Umbilical cord (tissue), 2 donors: ENCODE measurements at places on chromosomes 3 and 15. TPM values are rescaled to one million over a fixed set of nuclear protein-coding genes. Genes with fewer than 3 reads are reported as not detected.

DNA sequence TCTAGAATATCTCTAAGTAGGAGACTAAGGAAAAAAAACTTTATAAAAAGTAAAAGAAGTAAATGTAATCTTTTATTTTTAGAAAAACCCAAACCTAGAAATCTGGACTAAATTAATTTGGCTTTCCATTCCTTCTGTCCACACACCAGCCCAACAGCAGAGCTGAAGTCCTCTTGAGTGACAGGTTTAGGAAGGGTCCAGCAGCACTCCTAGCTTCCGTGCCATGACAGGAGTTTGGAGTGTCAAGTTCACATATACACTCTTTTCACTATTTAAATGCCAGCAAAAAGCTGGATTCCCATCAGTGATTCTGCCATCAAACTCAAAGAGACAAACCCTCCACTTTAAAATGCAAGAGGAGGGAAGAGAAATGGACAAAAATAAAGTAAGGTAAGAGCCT is 13.1 kb downstream of the PROK2 start:
- no peak for DNase-seq

DNA sequence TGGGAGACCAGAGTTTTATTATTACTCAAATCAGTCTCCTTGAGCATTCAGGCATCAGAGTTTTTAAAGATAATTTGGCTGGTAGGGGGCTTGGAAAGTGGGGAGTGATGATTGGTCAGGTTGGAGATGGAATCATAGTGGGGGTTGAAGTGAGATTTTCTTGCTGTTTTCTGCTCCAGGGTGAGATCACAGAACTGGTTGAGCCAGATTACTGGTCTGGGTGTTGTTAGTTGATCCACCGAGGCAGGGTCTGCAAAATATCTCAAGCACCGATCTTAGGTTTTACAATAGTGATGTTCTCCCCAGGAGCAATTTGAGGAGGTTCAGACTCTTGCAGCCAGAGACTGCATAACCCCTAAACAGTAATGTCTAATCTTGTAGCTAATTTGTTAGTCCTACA is 141.0 kb downstream of the OTOL1 start:
- DNase-seq: peak; percentile 24

GRCh38 chr3:49831341-49831740 is 17.6 kb upstream of the UBA7 start:
- DNase-seq: no peak

DNA sequence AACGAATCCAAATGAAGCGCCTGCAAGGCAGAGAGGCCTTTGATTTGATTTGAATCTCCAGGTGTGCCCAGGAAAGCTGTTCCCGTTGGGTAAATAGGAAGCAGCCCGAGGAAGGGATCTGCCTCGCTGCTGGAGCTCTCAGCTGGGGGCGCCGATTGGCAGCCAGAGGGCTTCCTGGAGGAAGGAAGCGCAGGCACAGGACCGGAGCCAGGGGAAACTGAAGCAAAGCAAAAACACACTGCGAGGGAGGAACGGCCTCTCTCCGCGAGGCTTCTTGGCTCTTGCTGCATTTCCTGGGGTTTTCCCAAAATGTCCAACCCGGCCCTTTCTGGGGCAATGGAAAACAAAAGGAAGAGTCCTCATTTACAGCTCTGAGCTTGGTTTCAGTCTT is 80.3 kb downstream of the TMEM266 start:
- no peak for DNase-seq

DNA sequence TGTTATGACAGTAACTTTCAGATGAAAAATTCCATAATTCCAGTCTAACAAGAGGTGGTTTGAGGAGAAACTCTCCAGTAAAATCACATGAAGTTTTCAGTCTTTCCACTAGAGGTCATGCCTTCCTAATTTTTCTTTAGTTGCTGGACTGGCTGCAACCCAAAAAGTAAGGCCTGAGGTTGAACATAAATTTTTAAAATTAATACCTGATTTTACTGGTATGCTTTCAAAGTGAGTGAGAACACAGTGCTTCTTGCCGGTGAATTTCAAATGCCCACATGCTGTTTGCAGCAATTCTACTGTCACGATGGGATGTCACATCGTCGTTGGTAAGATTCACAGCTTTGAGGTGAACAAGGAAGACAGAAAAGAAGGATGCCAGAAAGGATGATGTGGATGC is 89.0 kb upstream of the FGF12 start:
- peak; percentile 79 for DNase-seq

DNA sequence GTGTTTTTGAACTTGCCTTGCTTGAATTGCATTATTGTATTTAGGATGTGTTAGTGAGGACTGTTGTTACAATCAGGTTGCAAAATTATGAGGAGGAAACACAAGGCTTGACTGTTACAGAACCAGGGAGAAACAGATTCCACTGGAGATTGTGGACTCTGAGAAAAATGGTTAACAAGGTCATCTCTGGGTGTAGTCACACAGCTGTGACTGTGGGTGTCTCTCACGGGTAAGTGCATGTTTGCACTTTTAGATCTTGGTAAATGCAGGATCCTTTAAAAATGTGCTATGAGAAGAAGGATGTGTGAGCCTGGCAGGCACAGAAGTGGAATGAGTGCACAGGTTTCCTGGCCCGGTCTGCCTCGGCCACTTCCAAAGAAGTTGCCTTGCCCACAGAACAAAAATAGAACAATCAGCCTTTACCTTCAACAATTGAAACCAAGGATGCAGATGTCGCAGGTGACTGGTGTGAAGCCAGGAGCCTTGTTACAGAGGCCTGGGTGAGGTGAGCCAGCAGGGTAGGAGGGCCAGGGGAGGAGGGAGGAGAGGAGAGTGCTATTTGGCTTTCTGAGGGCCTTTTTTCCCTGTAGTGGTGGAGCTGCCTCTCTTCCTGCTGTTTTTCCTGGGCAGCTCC is 68.0 kb downstream of the ABHD5 start:
- DNase-seq: no peak

- DNase-seq: peak; percentile 61
Observed at GRCh38 chr3:184584464-184584891, 22.9 kb downstream of the EPHB3 start.

GRCh38 chr15:88912500-88912921 is 668 bp downstream of the MFGE8 start:
- peak; percentile 54 for DNase-seq

COL6A5 gene
- total RNA-seq: 3.6 TPM
